NCI-H2107 (cell line): ENCODE measurements at places on chromosomes 5 and 9.

DNA sequence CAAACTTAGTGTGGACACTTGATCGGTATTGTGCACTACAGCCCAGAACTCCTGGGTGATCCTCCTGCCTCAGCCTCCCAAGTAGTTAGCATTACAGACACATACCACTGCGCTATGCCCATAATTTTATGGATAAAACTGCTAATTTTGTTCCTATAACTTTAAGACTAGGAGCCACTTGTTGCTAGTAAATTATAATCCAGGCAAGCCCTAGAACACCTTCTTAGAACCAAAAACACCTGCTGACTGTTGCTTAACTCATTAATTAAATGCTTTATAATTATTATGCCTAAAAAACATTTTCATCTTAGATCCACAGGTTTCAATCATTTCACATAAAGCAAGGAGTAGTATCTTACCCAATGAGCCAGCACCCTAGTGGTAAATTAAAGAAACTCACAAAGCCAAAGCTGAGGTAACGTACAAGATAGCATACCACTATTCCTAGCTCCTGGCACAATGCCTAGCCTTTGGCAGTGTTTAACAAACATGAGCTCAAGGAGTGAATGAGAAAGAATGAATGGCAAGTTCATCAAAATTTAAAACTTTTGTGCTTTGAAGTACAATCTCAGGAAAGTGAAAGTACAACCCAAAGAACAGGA lies 5.4 kb downstream of the MRPS27 start:
- DNase-seq, result no peak

DNA sequence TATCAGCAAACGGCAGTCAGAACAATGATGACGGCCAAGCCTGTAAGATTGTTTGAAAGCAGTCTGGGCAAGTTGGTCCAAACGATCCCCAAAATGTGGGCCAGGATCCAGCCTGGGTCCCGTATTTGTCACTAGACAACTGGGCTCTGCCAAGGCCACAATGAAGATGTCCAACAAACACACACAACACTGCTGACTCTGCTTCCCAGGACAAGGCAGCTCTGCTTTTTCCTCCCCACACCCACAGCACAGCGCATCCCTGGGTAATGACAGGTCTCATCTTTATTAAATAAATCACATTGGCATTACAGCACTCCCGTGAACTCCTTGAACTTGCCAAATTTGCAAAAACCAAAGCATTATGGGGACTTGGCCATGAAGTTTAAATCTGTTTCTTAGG lies 424.1 kb upstream of the ACTBL2 start:
- DNase-seq, result no peak

- DNase-seq, result no peak
These were observed 25.7 kb downstream of the PUM3 start for GRCh38 chr9:2817999-2818803.

DNA sequence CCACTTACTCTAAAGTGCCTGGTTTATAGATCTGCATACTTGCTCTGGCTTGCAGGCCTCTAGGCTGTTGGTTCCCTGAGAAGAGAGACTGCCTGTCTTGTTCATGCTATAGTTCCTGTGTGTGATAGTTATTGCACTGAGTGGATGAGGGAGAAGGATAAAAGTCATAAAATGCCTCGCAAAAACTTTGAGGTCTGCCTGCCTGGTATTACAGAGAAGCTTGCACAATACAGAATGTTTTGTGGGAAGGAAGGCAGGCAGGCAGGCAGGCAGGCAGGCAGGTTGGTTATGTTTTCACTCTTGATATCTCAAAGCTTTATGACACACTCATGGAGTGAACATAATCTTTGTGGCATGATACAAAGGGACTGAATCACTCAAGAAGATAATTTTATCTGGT lies 287.1 kb downstream of the SLIT3 start:
- DNase-seq, result no peak

GRCh38 chr5:78889369-78890140 lies 95.6 kb downstream of the ARSB start:
- no peak for DNase-seq

DNA sequence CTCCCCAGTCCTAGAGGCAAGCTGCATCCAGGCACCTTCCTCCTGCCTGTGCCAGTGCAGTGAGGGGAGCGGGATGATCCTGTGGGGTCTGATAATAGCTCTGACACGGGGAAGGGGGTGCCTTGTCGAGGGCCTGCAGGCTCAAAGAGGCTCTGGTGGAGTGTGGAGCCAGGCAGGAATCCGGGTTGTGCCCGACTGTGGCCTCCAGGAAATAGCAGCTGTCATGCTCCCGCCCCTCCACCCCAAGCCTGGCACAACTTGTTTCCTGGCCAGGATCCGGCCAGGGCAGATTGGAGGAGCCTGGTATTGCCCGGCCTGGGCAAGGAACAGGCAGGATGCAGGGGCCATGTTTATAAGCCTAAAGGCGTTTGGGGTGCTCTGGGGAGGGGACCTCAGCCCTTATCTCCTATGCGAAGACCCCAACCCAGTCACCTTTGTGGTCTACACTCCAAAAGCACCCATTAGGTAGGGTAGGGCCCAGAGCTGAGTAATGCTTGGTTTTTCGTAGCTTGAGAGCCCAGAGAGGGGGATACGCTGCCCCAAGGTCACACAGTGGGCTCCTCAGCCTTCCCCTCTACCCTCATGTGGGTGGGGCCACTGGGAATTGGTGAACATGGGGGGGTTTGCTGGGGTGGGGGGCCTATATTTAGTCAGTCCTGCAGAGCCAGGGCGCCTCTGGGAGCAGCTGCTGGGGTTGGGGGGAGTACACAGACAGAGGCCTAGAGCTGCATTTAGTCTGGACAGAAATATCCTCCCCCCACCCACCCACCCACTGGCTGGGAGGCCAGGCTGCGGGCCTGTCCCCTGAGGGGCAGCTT lies 12.2 kb downstream of the CXXC5 start:
- DNase-seq, result no peak

DNA sequence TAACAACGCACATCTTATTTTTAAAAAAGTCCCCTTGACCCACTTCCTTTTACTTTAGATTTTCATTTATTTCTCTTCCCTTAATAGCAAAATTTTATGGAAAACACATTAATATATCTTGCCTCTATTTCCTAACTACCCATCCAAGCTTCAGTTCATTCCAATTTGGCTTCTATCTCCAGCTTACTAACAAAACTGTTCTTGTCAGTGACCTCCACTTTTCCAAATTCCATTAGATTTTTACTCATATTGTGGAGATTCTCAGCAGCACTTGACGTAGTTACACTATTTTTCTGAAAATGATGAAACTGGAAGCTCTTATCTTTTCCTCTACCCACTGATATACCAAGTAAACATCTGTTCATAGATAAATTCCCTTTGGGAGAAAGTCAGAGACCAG lies 46.5 kb upstream of the ADAMTS19 start:
- no peak for DNase-seq

DNA sequence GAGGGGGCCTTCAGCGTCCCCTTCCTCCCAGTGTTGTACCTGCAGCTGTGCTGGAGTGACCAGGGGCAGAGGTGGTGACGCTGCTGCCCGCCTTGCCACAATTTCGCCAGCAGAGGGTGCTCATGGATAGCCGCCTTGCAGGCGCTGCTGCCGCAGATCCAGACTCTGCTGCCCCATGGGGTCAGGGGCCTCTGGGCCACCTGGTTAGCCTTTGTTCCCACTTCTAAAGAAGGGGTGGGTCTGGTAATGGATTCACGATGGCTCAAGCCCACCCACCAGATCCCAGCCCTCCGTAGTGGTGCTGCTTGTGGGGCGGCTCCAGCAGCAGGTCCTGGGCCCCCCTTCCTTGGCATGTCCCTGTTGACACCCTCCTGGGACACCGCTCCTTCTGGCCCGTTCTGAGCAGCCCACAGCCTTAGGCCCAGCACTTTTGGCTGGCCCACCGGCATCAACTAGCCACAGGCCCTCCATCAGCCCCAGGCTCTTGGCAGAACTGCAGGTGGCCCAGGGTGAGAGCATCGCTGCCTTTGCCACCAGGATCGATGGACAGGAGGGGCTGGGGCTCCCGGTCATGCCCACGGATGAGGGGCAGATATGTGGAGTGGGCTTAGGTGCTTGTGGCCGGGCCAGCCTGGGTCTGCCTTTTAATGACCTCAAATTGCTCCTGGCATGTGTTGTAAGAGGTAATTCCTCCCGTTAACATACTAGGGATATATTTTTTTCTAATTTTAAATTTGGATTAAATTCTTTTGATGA lies 57.2 kb downstream of the COL5A1 start:
- peak; percentile 6 for DNase-seq

- DNase-seq, result no peak
These were observed 34.2 kb downstream of the EXD3 start for GRCh38 chr9:137388589-137389427.

- DNase-seq, result no peak
These were observed 30.8 kb downstream of the ZSWIM6 start for GRCh38 chr5:61362796-61363368.

DNA sequence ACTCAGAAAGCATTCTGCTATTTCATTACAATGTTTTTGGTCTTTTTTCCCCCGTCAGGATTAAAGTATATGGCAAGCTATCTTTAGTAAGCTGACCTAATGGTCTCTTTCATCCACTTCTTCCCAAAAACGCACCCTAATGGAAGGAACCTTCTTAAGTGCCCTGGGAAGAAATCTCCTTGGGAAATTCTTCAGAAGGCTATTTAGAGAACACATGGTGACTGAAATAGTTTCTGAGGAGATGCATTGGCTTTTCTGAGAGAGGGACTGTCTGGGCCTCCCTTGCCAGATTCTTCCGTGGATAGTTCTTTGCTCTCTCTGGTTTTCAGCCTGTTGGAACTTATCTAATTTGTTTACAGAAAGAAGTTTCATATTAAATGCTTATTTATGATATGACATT lies 524.1 kb upstream of the MEF2C start:
- no peak for DNase-seq

DNA sequence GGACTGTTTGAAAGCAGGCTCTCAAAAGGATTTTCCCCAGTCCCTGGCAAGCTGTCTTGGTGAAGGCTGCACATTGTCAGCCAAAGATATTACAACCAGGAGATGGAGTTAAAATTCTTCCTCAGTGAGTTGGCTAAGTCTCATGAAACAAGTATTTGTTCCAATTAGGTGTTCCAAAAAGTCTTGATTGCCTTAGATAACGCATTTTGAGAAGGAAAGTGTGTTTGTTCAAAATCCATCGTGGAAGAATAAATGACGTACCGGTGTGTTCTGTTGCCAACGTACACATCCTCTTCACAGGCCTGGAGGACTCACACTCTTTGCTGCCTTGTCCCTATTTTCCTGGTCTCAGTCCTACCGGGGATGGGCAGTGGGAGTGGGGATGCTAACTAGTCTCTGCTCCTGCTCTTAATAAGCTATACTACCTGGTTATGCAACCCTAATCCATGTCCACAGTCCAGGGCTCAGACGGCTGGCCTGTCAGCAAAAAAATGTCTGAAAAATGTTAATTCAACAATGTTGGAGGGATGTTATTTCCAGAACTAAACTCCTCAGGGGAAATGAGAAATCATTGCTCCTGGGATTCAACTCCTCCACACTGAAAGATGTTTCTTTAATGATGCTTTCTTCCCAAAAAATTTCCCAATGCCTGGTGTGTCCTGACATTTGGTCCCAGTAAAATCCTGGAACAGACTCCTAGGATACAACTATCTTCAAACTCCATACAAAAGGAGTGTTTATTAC lies 175.3 kb upstream of the KLF9 start:
- DNase-seq, result no peak

DNA sequence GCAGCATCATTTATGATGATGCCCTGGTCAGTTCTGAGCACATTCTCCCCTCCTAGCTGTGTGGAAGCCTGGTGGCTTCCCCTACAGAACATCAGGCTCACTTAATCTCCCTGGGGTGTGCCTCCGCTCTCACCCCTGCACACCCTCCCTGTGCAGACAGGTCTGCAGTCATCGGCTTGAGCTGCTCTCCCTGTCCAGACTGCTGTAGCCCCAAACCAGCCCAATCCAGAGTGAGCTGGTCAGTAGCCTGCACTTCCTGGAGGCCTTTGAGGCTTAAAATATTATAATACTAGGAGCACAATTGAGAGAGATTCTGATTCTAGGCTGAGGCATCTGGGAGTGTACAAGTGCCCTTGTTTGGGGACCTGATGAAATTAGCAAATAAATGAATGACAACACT lies 60.2 kb downstream of the PPARGC1B start:
- DNase-seq, result no peak
